Forelimb muscle (tissue), 1 donor: ENCODE measurements at places on chromosomes 16 and 17. TPM values are rescaled to one million over a fixed set of nuclear protein-coding genes. Genes with fewer than 3 reads are reported as not detected.

The SLC16A5 gene
- polyA plus RNA-seq = 6.9 TPM

- no peak for DNase-seq
These were observed 372 bp downstream of the CD300A start for GRCh38 chr17:74466828-74467184.

GRCh38 chr16:3861808-3862451, 18.6 kb downstream of the CREBBP start:
- DNase-seq = no peak

DNA sequence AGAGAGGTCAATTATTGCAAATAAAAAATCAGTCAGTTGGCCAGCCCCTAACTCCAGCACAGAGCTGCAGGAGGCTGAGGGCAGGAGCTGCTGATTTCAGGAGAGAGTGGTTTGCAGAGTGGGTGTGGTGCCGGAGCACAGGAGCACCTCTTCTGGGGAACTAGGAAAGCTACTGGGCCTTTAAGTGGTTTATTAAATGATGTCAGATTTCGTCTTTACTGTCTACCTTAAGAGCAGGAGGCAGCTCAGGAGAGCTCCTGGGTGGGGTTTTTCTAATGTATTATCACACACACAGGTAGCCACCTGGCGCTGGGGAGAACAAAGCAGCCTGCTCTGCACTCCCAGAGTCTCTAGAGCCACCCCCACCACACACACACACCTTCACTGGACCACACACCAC, 11.5 kb upstream of the HAS3 start:
- DNase-seq = no peak

DNA sequence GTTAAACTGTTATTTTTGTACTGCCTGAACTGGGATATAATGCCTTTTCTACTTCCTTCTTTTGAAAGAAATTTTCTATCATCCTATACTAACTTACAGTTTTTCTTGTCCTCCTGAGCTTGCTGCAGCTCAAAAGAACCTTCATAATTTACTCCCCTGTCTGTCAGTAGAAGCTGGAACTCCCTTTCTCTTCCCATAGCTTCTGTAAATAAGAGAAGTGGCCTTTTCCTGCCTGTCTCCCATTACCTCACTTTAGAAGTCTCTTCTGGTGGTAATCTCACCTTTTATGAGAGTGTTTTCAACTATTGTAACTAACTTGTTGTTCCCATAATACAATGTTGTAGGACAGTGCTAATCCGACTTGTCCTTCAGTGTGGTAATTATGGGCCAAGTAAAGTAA, 246.7 kb upstream of the TBX2 start:
- no peak for DNase-seq

DNA sequence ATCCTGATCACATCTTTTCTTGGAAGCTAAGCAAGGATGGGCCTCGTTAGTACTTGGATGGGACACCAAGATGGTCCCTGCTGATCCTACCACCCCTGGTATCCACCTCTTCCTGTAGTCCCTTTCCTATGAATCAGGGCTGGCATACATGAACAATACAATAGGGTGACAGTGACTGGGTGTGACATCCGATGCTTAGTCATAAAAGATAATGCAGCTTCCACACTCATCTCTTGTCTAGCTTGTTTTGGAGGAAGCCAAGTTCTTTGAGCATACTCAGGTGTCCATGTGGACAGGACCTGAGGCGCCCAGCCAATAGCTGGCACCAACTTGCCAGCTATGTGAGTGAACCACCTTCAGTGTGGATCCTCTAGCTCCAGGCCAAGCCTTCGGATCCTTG, 62.5 kb upstream of the NFAT5 start:
- DNase-seq = no peak

The C17orf113 gene
- polyA plus RNA-seq = 1.2 TPM

DNA sequence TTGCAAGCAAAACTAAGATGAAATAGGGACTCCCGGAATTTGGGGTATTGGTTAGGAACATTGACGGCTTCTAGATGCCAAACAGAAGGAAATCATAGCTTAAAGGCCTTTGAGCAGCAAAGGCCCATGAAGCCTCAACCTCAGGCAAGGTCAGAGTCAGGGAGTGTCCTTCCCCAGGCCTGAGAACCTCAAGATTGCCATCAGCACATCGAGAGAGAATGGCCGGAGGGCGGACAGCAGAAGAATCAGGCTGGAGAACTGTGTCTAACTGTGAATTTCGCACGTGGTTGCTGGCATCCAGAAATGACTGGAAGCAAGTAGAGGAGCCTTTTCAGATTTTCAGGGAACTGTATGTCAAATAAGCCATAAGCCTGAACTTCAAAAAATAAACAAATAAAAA, 24.8 kb upstream of the ANKRD40CL start:
- no peak for DNase-seq

The RNU2-1 gene
- polyA plus RNA-seq = not detected

- DNase-seq = no peak
These were observed 80.4 kb downstream of the MRM3 start for GRCh38 chr17:862582-862981.

- no peak for DNase-seq
These were observed 6.6 kb downstream of the ENDOV start for GRCh38 chr17:80421381-80422090.

The PMM2 gene
- polyA plus RNA-seq = 17.1 TPM

- DNase-seq = no peak
These were observed 11.8 kb downstream of the TEX14 start for GRCh38 chr17:58680038-58680369.

DNA sequence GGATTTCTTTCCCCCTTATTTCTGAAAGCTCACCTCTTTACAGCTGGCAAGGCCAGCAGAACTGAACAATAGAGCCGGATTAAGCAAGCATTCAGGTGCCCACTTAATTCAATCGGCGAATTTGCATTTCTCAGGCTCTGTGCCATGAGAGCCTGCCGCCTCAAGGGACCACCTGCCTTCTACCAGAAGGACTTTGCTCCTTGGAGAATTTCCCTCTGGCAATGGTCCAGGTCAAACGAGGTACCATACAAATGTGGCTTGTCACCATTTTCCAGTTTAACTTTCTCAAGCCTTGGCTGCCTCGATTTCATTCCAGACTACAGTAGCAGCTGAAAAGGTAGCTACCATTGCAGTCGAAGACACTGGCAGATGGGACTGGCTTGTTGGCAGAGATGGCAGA, 534.0 kb downstream of the MAF start:
- DNase-seq = no peak
